Left ventricle myocardium superior (tissue), 1 donor: ENCODE measurements at places on chromosomes 2 and 18. TPM values are rescaled to one million over a fixed set of nuclear protein-coding genes. Genes with fewer than 3 reads are reported as not detected.

- no peak for DNase-seq
Observed at GRCh38 chr2:185433824-185434223, 304.8 kb upstream of the FSIP2 start.

GRCh38 chr2:236538242-236538641 lies 31.4 kb upstream of the ACKR3 start:
- DNase-seq, result no peak

- DNase-seq, result no peak
Observed at GRCh38 chr2:4979111-4979510, 713.1 kb upstream of the SOX11 start.

DNA sequence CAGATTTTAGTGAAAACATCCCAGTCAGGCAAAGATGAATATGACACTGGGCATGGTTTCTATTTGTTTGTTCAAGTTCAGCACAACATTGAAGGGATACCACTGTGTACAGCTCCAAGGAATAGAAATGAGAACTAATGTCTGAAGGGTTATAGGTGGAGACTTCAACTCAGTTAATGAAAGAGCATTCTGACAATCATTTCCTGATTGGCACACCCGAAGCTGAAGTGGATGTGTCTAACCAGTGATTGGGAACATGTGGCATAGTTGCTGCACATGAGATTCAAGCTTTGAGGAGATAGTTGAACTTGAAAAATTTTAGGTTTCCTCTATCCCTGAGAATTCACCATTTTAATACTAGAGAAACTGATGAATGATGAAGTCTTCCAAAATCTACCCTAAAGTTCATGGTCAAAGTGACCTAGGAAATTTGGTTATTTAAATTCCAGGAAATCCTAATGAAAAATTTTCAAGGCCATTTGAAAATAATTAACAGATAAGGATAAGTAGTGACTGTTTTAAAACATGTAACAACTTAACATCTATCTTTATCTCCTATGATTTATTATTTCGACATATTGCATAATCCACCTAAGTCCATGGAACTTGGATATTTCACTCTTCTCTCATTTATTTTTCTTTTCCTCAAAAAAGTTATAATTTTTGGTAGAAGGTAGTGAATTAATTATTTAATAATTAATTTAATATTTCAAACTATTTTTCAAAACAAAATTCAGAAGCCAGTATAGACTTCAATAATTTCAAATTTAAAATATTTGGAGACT lies 38.0 kb downstream of the SLC9A4 start:
- no peak for DNase-seq

DNA sequence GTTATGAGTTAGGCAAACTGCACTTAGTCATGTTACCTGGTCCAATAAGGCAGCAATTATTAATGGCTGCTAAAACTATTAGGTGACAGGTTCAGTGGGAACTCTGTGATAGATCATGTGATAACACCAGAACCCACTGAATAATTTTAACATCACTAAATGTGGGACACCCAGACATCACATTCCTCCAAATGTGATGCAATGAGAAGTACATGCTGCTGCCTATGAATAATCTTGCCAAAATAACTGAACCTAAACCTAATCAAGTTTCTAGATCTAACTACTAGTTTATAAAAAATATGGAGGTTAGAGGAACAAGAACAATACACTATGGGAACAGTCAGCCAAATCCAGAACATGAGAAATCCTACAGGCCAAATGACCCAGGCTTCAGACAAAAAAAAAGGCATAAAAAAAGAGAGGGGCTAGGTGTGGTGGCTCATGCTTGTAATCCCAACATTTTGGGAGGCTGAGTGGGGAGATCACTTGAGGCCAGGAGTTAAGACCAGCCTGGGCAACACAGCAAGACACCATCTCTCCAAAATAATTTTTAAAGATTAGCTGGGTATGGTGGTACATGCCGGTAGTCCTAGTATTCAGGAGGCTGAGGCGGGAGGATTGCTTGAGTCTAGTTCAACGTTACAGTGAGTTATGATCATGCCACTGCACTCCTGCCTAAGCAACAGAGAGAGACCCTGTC lies 7.0 kb upstream of the ACTR2 start:
- no peak for DNase-seq

NTSR2 gene
- total RNA-seq, result not detected
